ENCODE measurements at places on chromosomes 11 and 22.

DNA sequence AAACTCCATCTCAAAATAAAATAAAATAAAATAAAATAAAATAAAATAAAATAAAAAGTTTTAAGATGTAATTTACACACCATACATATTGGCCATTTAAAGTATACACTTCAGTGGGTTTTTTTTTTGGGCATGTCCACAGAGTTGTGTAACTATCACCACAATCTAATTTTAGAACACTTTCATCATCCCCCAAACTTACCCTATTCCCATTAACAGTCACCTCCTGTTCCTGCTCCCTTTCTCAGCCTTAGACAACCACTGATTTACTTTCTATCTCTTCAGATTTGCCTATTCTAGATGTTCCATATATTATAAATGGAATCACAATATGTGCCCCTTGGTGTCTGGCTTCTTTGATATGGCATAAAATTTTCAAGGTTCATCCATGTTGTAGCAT is 4.6 kb upstream of the ACER3 start:
- no peak for DNase-seq

DNA sequence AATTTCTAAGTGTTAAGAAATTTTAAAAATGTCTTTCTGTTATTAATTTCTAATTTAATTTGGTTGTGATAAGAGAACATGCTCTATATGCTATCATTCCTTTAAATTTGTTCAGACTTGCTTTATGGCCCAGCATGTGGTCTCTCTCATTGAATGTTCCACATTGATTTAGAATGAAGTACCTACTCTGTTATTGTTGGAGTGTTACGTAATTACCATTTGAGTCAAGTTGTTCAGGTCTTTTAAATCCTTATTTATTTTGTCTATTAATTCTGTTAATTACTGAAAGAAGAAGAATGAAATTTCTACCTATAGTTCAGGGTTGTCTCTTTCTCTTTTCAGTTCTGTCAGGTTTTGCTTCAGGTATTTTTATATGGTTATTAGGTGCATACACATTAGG is 57.0 kb downstream of the PRMT3 start:
- no peak for DNase-seq

GRCh38 chr22:18990355-18991137 is 54.5 kb upstream of the PRODH start:
- DNase-seq, result no peak

GRCh38 chr11:102610200-102610599 is 14.9 kb downstream of the MMP20 start:
- DNase-seq, result no peak

- DNase-seq, result peak; percentile 23
These were observed 152.8 kb downstream of the NCAM1 start for GRCh38 chr11:113113801-113114704.

- no peak for DNase-seq
These were observed 4566.7 kb upstream of the OR11H1 start for GRCh38 chr22:10961043-10961860.

GRCh38 chr22:42992886-42993479 is 22.0 kb downstream of the PACSIN2 start:
- DNase-seq, result no peak

DNA sequence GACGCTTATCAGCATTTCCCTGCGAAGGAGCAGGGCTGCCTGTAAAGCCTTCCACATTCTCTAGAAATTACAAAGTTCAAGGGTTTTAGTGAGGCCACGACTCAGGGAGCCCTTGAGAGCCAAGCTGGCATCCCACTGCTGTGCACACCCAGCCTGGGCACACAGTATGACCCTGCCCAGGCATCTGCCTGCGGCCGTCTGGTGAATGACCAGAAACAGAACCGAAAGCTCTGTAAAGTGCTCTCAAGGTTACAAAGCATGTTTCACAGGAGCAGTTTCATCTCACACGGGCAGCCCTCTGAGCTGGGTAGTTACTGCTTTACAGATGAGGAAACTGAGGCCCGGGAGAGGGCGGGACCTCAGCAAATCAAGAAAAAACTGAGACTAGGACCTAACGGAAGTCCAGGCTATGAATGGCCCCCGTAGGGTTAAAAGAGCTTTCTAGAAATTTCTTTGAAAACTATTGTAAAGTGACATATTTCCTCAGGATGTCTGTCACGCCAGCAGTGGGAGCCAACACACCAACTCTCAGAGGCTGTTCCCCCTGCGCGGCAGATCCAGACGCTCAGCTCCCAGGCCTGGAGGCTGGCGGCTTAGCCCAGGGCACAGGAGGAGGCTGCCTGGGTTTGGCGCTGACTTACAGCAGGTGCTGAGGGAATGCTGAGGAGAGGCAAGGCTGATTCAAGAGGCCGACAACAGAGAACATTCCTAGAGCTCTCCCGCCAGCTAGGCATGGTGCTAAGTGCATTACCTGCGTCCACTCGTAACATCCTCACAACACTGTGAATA is 7.7 kb upstream of the TCF20 start:
- no peak for DNase-seq

DNA sequence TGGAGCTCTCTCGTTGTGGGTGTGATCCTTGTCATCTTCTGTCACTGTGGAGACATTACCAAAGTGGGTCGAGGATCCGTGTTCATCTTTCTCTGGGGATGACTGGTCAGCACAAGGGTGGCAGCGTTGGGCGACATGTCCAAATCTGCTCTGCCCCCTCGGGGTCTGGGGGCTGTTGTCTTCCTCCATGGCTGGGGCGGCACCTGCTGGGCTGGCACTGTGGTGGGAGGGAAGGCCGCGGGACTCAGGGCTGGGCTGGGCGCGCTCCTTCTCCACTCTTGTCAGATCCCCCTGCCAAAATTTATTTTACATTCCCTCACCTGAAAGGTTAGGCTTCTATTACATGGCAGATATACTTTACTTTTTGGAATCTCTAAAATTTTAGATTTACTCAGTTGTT is 96.4 kb downstream of the UVRAG start:
- no peak for DNase-seq

- no peak for DNase-seq
These were observed 81.3 kb downstream of the CTNND1 start for GRCh38 chr11:57842873-57843272.

DNA sequence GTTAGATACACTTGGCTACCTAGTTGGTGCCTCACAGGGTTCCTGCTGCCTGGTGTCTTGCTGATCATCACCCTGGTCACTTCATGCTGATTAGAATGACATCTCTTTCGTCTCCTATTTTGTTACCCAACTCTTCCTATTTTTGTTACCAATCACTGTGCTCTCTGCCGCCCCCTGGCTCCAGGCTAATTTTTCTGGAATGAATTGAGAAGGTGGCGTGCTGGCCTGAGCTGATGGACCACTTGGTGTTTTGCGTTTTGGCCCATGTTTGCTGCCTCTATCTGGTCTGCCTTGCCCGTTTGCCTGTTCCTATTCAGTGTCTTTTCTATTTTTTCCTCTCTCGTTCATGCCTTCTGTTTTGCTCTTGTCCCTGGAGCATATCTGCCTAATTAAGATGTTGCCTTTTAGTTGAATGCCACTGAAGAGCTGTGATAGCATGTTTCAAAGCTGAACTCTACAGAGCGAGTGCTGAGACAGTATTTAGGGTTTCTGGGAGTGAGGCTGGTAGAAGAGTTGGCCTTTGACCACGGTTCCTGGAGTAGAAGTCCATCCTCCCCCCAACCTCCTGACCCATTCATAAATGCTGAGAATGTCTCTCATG is 5.9 kb upstream of the ATF4 start:
- peak; percentile 22 for DNase-seq

DNA sequence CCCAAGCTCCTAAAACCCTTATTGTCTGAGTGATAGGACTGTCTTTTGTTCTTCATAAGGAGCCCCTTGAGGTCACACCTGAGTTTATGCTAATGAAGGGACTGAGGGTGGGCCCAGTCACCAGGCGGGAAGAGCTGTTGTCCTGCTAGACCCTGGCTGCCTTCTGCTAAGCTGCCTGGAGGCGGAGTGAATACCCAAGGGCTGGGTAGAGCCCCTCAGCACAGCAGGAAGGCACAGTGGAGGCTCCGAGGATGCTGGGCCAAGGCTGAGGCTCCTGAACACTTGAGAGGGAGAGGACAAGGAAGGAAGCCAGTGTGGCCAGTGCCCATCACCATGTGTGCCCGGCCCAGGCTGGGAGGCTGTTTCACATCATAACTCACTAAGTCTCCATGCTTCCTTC is 4.8 kb upstream of the PHF21B start:
- DNase-seq, result no peak

DNA sequence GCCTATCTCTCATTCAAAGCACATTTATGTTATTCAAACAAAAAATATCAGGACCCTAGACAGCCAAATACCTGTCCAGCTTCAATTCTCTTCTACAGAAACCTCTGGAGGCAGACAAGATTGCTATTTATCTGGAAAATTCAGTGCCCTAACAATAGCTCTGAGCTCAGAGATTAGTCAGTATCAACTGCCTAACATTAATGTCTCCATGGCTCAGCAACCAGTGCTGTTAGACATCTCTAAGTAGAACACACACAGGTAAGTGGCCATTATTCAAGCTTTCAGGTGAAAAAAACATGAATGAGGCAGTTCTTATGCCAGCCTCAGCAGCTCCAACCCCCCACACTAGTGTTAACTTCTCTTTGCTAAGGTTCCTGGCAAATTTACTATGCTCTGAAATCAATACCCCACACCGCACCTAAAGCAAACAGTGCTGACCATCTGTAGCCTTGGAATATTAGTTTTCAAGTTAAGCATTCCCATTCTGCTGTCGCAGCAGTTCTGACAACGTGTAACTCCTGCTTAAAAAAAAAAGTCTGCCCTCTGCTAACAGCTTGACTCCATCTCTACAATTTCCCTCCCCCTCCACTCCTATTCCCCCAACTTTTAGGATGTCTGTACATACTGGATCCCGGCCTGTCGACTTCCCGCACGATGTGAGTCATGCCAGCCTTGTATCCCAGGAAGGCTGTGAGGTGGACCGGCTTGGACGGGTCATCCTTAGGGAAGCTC is 1.5 kb downstream of the RPL3 start:
- DNase-seq, result no peak

DNA sequence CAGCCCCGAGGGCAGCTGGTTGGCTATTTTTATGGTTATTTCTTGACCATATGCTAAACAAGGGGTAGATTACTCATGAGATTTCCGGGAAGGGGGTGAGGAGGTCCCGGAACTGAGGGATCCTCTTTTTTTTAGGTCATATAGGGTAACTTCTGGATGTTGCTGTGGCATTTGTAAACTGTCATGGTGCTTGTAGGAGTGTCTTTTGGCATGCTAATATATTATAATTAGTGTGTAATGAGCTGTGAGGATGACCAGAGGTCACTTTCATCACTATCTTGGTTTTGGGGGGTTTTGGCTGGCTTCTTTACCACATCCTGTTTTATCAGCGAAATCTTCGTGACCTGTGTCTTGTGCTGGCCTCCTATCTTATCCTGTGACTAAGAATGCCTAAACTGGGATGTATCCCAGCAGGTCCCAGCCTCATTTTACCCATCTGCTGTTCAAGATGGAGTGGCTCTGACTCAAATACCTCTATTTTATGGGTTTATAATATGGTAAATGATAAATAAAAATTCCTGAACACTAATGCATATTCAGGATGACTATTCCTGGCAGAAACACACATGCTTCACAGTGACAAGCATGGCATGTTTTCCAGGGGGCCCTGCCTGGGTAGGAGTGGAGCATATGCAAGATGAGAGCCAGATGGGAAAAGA is 11.2 kb downstream of the KREMEN1 start:
- DNase-seq, result no peak

- no peak for DNase-seq
These were observed 851.8 kb downstream of the BRD1 start for GRCh38 chr22:48975886-48976285.

- DNase-seq, result no peak
These were observed 63.0 kb downstream of the RELT start for GRCh38 chr11:73439002-73439843.

DNA sequence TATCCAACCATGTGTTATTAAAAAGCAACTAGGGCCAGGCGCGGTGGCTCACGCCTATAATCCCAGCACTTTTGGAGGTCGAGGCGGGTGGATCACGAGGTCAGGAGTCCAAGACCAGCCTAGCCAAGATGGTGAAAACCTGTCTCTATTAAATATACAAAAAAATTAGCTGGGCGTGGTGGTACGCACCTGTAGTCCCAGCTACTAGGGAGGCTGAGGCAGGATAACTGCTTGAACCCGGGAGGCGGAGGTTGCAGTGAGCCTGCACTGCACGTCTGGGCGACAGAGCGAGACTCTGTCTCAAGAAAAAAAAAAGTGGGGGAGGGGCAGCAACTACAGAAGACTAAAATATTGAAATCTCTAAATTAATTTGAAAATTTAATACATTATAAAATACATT is 18.4 kb downstream of the CHORDC1 start:
- no peak for DNase-seq

- no peak for DNase-seq
These were observed 22.4 kb upstream of the CAPRIN1 start for GRCh38 chr11:34029176-34029575.

GRCh38 chr11:16770016-16770415 is 31.6 kb downstream of the C11orf58 start:
- no peak for DNase-seq

DNA sequence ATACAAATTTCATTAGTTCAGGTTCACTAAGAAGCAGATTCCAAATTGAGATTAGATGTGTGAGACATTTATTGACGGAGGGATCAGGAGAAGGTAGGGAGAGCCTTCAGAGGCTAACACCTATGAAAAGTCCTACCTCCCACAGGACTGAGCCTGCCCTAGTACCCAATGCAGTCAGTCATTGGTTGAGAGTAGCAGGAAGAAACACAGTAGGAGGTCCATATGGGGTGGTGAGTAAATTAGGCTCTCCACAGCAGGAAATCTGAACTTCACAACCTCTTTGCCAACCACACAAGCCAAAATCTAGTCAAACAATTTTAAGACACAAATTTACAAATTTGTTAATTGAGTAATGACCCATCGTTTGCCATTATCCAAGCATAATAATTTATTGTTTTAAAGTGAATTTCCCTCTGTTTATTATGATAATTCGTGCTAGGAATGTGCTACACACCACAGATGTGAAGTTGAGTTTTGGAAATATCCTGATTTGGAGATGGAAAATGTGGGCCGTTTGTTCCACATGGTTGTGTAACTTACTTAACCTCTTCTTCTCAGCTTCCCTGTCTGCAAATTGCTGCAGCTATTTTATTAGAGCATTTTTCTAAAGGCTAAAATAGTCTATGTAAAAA is 542.1 kb downstream of the ETS1 start:
- no peak for DNase-seq

DNA sequence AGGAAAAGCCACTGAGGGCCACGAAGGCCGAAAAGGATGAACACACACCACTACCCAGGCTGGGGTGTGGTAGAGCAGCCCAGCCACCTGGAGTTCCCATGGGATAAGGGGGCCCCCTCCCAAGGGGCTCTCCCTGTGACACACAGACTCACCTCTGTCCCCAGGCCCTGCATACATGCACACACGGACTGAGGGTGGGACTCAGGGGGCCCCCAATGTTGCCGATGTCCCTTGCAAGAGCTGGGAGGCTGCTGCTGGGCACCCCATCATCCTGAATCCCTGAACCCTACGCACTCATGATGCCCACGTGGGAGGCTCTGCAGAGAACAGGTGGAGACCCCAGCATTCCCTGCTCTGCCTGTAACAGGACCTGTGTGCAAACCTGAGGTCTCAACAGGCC is 14.5 kb downstream of the SHANK2 start:
- DNase-seq, result no peak
